ENCODE measurements at places on chromosomes 5 and 9.

DNA sequence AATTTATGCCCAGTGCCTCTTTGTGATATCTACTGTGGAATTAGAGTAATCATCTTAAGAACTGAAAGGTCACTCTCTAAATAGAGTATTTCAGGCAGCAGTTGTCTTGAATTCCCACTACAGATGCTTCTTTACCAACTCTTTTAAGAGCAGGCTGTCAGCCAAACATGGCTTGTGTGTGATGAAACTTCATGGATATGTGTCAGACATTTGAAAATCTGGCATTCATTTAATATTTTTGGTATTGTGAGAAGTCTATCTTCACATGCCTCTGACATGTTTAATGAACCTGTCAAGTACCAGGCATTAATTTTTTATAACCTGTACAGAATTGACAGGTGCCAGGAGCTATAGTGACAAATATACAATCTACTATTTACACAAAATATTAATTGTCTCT is 318.6 kb downstream of the CDH9 start:
- DNase-seq: no peak

- DNase-seq: no peak
Measured at GRCh38 chr9:78938821-78939220, 632.9 kb upstream of the TLE4 start.

GRCh38 chr9:113673726-113674125 is 202.4 kb upstream of the ZNF618 start:
- DNase-seq: no peak

- no peak for DNase-seq
Measured at GRCh38 chr9:20506099-20506900, 116.0 kb downstream of the MLLT3 start.

DNA sequence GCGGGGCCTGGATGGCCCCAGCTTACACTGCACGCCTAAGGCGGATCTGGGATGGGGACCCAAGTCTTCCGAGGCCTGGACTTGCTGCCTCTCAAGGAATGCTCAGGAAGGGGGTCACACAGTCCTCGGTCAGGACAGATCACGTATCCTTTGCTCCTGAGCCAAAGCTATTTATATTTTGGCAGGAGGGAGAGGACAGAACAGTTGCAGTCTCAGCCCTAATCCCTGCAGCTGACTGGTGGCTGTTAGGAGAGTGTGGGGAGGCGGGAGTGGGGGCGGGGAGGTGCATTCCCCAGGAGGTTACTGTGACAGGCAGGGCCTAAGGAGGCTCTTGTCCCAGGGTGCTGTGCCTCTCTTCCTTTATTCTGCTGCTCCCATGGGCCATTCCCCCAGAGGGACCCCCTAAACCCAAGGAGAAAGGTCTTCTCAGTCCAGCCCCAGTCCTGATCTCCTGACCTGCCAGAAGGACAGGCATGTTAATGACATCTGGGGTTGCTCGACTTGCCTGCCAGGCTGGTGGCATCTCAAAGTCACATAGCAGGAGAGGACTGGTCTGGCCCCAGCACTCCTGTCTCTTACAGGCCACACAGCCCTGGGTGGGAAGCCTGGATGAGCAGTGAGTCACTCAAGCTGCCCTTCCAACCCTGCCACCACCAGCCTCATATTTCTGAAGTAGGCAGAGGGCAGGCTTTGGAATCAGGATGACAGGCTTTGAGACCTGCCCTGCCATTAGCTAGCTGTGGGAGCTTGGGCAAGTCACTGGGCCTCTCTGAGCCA is 51.9 kb downstream of the COL27A1 start:
- no peak for DNase-seq

- no peak for DNase-seq
Measured at GRCh38 chr9:97845130-97845529, 7.9 kb upstream of the FOXE1 start.

DNA sequence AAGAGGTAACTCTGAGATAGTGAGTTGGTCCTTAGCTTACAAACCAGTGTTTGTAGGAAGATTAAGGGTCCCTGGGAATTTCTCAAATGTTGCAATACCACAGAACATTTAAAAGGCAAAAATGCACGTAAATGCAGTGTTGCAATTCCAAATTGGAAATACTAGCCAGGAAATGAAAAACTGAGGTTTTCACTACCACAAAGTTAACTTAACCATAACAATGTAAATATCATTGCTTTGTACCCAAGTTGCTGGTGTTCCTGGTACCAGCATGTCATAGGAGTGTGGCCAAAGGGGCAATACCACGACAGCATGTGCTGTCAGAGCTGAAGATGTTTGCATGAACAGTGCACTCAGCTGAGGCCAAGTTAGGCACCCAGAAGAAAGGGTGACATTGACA is 382.9 kb downstream of the GLIS3 start:
- DNase-seq: no peak

- no peak for DNase-seq
Measured at GRCh38 chr5:138927979-138928378, 52.8 kb upstream of the LRRTM2 start.

GRCh38 chr5:56984445-56984844 is 32.5 kb upstream of the MIER3 start:
- no peak for DNase-seq

DNA sequence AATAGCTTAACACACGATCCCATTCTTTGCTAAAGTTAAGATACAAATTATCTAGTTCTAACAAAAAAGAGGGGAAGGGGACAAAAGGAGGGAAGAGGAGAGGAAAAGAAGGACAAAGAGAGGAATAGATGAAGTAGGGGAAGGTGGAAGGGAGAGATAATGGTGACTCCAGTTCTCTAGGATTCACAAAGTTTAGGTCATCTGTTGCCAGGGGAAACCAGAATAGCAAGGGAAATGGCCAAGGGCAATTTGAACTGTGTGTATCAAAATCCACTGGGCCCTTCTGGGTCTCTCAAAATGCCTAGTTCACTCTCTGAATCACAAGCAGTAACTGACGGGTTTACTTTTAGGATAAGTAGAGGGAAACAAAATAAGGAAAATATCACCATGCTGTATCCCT is 7.6 kb downstream of the SLC24A2 start:
- DNase-seq: no peak

- no peak for DNase-seq
Measured at GRCh38 chr9:116594547-116594946, 92.6 kb upstream of the TRIM32 start.

- no peak for DNase-seq
Measured at GRCh38 chr9:26695298-26695622, 197.3 kb downstream of the CAAP1 start.

DNA sequence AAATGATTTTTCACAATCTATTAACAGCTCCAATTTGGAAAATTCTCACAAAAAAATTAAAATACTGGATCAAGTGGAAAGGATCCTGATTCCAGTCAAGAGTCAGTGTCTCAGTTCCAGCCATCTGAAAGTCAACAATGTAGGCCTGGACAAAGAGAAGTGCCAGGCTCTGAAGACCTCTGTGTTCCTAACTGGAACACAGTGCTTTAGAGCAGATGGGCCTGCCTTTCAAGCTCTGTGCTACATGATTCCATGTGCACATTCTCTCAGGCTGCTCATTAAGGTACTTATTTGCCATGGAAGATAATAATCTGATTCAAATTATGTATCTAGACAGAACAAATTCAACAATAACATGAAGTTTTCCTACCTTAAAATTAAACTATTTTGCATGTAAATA is 30.2 kb upstream of the ALDH1A1 start:
- DNase-seq: no peak

DNA sequence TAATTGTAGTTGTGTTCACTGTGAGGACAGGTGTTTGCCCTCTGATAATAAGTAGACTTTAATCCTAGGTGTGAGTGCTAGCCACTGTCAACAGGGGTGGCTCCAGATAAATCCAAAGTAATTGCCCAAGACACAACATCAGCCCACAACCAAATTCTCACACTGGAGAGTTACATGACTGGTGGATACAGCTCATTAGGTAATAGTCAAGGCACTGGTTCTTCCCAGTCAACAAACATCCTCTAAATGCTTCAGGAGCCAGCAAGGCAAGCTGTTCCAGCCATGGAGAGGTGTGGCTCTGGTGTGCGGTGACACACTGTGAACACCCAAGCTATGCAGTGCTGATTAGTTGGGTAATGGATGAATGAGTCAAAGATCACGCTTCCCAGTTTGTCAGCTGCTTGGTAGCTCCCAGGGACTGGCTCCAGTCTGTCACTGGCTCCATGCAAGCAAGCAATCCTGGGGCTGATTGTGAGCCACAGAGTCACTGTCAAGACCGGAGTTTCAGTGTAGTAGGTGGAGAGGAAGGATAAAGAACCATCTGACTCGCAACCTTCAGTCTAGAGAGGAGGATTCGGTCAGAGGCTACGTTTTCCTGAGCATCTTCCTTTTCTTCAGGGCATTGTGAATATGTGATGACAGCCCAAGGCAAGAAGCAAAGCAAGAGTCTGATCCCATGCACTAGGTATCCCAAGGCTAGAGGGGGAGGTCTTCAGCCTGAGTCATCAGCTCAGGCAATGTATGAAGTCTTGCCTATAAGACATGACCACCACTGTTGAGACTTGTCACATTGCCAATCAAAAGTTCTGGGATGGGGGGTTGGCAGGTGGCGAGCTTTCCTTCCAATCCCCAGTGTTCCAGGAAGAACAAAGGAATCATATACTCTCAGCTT is 63.1 kb downstream of the UGCG start:
- DNase-seq: no peak

GRCh38 chr5:1031306-1031959 is 22.8 kb downstream of the NKD2 start:
- DNase-seq: no peak

DNA sequence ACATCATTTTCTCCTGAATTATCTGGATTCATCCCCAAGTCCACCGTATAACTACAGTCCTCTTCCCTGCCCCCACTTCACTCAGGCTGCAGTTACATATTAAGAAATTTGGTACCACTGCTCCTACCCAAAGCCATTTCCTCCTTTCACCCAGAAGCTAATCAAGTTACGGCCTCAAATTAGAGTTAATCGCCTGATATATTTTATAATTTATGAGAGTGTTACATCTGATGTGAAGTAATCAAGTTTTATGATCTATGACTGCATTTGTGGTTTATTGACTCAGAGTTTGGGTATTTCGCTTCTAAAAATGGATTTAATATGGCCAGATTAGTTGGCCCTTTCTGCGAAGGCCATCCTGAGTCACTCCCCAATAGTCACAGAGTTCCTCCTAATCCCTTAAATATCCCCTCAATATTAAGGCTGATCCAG is 223.6 kb upstream of the KIF2A start:
- DNase-seq: no peak

GRCh38 chr5:151632524-151632923 is 41.4 kb upstream of the FAT2 start:
- no peak for DNase-seq

DNA sequence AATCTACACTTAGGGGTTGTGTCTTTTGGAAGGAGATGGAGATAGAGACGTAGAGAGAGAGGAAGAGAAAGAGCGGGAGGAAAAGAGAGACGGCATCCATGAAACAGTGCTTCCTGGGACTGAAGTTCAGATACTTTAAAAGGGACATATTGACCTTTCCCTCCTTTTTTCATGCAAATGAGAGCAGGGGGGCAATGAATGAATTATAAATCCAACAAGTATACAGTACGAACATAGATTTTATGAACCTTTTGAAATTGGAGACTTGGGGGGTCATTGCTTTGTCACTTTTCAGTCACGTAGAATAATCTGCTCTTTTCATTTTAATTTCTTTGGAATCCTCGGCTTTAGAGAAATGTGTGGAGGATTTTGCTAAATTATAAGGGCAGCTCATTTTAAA is 364.2 kb downstream of the MAT2B start:
- DNase-seq: no peak

DNA sequence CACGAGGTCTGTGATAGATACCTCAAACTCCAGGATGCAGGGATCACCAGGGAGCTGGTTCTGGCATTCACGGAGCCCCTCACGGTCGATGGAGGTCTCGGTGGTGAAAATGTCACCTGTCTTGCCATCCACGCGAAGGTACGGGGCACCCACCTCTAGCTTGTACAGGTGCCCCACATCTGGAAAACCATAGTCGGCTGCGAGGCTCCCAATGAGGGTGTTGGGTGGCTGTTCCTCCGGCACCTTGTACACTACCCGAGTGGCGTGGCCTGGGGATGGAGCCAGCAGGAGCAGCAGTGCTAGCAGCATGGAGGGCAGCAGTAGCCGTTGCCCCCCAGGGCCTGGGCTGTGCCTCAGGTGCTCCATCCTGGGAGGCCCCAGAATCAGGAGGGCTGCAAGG is 9.2 kb downstream of the PCDH1 start:
- DNase-seq: no peak

Data from GM06990 (cell line).